Stimulated activated CD4-positive, alpha-beta T cell treated with anti-CD3 and anti-CD28 coated beads, Interleukin-2, amount 100 ng/mL, for 4 hours (primary cell): ENCODE measurements at places on chromosomes 11 and 22.

DNA sequence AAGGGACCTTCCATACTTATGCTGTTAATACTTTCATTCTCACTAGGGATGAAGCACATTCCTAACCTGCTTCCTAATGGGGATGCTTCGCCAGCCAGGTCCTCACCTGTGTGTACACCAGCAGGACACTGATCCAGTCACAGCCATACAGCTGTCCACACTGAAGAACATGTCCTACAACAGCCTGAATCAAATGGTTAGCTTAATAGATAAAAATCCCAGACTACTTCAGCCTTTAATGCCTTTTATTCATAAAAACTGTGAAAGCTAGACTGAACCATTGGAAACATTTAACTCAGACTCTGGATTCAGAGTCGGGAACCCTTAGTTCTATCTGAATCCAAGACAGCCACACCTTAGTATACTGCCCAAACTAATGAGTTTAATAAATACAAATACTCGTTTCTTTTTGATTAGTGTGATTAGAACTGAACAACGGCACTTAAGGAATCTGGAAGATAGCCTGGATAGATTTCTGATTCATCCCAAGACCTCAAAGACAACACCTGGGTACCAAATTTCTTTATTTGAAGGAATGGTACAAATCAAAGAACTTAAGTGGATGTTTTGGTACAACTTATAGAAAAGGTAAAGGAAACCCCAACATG is 3.3 kb downstream of the FTH1 start:
- no peak for DNase-seq

DNA sequence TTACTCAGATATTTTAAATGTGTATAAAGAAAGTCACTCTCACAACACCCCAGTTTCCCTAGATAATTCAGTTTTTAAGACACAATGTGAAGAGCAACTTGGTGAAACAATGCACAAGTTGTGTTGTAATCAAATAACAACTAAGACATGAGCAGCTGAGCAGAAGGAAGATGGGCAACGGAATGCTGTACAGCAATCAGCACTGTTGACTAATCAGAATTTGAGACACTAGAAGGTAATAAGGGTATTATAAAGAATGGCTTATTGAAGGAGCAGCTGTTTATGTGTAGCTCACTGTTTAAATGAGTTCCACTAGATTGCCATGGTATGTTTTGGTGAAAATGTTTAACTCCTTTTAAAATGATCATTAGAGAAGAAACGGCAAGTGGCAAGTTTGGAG is 60.1 kb downstream of the SOX6 start:
- DNase-seq = no peak

DNA sequence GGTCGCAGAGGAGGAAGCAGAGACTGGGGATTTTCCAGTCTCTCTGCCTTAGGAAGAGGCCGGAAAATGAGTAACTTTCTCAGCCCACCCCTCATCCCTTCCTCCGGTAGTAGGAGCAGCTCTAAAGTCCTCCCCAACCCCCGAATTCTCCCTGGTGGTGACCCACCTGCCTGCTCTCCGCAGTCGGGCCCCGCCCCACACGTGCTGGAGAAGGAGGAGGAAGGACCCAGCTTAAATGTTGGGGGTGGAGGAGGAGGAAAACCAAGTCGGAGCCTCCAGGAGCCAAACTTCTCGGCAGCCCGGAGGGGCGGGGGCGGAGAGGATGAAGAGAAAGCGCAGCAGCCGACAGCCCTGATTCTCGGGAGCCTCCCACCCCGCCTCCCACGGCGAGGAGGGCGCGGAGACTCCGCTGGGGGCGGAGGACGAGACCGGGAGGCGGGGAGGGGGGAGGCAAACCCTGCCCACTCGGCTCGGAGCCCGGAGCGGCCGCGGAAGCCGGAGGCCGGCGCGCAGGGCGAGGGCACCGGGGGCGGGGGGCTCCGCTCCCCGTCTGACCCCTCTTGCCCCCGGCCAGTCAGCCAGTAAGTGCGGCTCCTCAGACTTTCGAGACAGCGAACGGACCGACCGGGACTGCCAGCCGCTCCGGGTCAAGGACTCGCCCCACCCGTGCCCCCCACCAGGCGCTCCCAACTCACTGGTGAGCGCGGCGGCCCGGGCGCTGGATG is at the start of gene TPBGL:
TPBGL (plus strand) TSS at position 464 of the 725 bp plus-strand sequence. CDS start 276 bp downstream, outside the sequence.
- DNase-seq = peak; percentile 49

DNA sequence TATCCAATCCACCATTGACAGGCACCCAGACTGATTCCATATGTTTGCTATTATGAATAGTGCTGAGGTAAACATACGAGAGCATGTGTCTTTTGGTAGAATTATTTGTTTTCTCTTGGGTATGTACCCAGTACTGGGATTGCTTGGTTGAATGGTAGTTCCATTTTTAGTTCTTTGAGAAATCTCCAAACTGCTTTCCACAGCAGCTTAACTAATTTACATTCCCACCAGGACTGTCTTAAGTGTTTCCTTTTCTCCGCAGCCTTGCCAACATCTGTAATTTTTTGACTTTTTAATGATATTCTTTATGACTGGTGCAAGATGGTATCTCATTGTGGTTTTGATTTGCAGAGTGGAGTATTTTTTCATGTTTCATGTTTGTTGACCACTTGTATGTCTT is 8.3 kb downstream of the FDX1 start:
- no peak for DNase-seq

DNA sequence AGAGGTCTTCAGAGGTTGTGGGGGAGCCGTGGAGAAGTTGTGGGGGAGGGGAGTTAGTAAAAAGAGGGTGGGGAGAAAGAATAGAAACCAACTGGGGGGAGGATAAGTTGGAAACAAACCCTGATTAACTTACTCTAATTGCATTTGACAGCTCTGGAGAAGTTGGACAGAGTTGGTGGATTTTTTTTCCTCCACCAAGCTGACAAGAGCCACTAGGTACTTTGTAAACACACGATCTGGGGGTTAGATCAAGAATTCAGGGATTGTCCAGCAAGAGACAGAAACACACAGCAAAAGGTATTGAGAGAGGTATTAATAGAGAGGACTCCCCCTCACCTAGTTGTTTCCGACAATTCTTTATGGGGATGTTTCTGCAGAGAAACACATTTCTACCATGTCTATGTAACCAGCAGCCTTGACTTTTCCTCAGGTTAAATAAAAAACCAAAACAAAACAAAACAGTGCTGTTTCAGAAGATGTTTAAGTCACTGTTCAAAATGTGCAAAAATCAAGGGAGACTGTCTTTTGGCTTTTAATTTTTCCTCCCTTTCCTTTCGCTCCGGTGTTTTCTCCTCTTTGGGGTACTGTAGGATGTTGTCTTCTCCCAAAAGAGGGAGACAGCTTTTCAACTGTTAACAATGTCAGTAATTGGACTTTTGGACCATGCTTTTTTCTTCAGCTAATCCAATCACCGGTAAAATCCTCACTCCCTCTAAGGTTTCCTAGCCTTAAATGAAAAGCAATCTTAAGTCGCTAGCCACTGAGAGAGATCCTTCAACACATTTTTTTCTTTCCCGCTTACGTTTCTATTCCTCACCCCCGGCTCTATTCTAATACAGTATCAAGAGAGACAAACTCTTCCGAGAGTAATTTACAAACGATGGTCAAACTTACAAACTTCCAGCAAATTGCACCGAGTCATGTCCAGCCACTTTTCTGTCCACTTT is 708 bp downstream of the MAML2 start:
- DNase-seq = no peak

DNA sequence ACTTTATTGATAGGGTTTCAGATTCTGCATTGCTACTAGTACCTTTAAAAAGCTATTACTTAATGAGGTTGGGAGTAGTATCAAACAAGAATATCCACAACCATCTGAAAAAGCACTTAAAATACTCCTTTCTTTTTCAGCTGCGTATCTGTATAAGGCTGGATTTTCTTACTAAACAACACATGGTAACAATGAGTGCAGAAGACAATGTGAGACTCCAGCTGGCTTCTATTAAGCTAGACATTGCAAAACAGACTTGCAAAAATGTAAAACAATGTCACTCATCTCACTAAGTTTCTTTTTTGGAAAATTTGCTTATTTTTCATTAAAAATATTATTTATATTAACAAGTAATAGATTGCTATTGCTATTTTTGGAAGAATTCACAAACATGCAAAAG is 132.6 kb downstream of the WNT11 start:
- no peak for DNase-seq

DNA sequence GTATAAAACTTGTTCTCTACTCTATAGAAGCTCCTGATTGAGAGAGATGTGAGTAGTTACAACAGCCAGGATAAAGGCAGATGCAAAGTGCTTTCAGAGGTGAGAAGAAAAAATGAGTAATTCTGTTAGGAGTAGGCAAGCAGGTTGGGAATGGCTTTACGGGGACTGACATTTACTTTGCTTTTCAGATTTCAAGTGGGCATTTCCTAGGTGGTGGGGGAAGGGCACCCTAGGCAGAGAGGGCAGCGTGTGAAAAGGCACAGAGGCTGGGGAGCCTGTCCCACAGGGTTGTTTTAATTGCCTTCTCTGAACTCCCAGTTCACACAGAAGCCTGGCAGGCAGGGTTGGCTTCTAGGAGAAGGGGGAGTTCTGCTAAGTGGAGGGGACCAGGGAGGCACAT is 106.5 kb downstream of the NAV2 start:
- no peak for DNase-seq

DNA sequence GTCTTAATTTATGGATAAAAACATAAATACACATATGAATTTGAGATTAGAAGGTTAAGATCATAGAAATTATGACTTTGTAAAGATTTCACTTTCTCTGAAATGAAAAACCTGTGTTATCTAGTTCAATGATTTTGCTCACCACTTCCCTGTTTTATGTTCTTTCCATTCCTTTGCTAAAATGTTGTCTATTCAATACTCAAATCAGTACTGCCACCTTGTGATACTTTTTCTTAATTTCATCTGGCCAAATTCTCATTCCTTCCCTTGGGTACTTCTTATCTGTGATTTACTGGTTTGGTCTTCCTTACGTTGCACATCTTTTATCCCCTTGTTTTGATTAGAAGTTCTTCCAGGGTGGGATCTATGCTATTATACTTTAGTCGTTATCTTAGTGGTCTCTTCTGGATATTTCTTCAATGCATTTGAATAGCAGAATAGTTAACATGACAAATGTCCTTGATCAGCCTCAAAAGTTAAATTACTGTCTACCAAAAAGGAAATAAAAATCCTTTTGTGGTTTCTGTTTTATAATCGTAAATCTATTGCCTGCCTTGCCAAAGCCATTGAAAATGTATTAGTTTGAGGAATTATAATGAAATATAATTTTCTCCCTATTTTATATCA is 197.0 kb downstream of the PGR start:
- no peak for DNase-seq

GRCh38 chr11:2590131-2590964 is 109.4 kb downstream of the KCNQ1OT1 start:
- DNase-seq = no peak

GRCh38 chr11:17547051-17547577 is at the start of gene OTOG:
TSS of gene OTOG (plus strand) at chr11:17547259. CDS start at chr11:17547373, 114 bp downstream.
- no peak for DNase-seq

- no peak for DNase-seq
These were observed 61.3 kb upstream of the YPEL1 start for GRCh38 chr22:21796863-21797262.

DNA sequence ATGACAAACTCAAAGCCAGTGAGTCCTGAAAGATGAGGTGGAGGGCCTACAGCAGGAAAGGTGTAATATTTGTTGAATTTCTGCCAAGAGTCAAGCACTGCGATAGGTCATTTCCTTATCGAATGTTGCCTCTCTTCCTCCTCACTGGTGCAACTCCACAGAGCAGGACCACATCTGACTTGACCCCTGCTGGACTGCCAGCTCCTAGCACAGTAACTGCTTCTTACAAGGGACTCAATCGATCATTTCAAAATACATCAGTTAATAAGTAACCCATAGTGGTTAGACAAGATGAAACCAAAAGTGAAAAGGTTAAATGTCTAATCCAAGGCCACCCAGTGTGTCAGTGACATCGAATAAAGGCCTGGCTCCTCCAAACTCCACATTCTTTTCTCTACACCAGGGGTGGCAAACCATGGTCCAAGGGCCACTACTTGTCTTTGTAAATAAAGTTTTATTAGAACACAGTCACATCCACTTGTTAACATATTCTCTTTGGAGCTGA is 98.5 kb upstream of the CSNK2A3 start:
- no peak for DNase-seq
